ENCODE measurements at places on chromosomes 7 and 10. TPM values are rescaled to one million over a fixed set of nuclear protein-coding genes. Genes with fewer than 3 reads are reported as not detected.

AKR1D1 gene
- not detected for total RNA-seq

GRCh38 chr10:76733441-76733936 lies 904.1 kb downstream of the KCNMA1 start:
- DNase-seq = no peak

CCDC172 gene
- total RNA-seq = not detected

OPN1SW gene
- not detected for total RNA-seq
